ENCODE measurements at places on chromosomes 1 and 21.

DNA sequence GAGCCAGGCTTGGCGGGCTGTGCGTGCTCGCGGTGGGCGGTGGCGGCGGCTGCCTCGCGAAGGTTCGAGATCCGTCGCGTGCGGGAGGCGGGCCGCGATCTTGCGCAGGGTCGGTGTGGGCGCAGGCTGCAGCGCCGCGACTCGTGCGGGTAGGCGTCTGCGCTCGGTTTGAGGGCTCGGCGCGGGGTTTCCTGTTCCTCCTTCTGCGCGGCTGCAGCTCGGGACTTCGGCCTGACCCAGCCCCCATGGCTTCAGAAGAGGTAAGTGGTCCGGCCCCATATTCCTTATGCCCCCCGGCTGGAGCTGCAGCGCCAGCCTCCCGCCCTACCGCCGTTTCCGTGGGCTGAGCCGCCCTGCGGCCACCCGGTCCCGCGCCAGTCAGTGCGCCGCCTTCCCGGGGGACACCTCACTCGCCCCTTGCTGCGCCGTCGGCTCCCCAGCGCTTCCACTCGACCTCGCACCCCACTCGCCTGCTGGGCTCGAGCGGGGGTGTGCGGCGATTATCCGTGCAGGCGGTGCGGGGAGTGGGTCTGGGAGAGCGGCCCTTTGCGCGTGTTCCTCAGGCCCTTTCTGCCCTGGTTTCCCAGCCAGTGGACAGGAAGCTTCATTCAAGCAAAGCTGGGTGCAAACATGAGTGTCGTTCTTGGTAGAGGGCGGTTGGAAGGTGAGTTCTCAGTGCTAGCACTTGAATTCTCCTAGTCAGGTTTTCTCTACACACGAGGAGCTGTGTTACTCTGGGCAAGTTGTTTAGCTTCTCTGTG is at the start of gene CACYBP:
CACYBP (plus strand) TSS at position 12 of the 761 bp plus-strand sequence; CDS start at position 246, 234 bp downstream.
- DNase-seq, result no peak

DNA sequence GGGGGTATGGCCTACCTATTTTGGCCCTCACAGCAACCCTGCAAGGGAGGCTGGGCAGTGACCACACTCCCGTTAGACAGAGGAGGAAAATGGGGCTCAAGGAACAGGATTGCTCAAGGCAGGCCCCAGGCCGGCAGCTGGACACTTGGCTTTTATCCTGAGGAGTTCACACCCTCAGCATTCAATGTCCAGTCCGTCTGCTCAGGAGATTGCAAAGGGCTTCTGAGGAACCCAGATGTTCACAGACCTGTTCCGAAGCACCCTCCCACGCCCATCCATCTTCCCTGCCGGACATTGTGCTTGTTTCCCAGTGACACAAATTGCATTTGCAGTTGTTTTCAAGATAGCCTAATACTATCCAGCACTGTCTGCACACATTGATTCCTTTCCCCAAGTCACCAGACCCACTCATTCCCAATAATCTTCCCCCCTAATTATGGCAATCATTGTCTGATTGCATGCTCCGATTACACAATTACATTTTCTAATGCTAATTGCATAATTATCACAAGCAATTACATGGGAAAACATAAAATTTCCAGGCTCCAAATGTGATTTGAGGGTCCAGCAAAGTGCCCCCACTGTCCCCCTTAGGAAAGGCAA is 4.3 kb upstream of the UBL4B start:
- no peak for DNase-seq

DNA sequence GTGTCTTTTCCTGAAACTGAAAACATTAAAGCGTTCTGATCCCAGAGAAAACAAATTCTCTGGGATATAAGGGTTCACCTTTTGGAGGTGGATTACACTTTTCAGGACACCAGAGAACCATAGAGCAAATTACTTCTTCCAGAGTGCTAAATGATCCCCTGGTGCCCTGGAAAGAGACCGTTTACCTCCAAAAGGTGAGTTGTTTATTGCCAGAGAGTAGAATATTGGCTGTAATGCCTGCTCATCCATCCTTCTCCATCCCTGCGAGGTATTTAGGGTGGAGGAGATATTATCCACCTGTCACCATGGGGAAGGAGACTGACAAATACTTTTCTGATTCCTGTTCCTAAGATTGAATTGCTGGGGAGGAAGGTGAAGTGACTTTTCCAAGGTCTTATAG is 30.4 kb downstream of the PBX1 start:
- no peak for DNase-seq

DNA sequence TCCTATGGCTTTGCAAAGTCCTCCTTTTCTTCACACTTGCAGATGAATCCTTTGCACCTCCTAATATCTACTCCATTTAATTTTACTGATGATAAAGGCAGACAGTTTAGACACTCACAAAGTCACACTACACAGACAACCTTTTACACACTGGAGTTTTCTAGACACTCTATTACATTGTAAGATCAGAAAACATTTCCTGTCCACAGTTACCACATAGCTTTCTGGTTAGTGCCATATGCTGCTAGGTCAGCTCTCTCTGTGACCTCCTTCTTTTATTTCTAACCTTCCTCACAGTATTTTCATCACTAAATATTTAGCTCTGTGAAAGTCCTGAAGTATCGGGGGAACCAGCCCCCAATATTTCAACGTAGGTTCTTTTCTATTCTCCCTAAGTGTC is 5.1 kb downstream of the SH2D1B start:
- no peak for DNase-seq

- no peak for DNase-seq
Measured at GRCh38 chr1:94986783-94987182, 59.9 kb upstream of the CNN3 start.

- DNase-seq, result peak; percentile 62
Measured at GRCh38 chr21:45846373-45847160, 135.0 kb upstream of the COL6A1 start.

DNA sequence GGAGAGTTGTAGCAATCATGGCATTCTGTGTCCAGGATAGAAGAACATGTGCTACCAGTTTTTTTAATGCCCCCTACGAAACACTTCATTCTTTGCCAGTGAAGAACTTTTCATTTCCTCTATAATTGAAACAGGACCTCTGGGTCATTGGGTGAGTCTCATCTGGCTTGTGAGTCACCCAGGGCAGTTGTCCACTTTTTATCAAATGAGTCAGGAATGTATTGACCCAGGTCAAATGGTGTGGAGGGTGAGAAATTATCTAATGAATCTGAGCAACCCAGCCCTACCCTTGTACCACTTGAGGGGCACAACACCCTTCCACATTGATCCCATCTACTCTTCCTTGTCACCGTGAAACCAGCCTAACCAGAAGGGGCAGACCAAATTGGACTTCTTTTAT is 417.3 kb upstream of the PROX1 start:
- DNase-seq, result no peak

GRCh38 chr1:59432531-59433439 is 135.9 kb downstream of the FGGY start:
- no peak for DNase-seq

DNA sequence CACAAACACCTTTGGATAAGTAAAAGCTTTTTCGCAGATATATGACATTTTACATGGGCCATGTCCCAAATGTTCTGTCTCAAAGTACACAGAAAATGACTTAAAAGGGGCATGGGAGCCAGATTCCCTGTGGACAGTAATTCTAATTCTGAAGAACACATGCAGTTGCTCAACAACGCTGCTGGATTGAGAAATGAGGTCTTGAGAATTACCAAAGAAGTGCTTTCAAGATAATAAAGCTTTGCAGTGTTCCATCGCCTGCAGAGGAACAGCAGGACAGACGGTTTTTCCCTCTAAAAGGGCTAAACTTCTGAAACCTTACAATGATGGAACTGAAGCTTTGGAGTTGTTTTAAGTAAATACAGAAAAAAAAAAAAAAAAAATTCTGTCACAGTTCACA is 55.3 kb upstream of the HSPA13 start:
- no peak for DNase-seq

GRCh38 chr1:230284891-230285290 is 141.2 kb downstream of the PGBD5 start:
- DNase-seq, result no peak

Data from lower leg skin (tissue), 4 donors.